Stimulated activated CD8-positive, alpha-beta memory T cell treated with anti-CD3 and anti-CD28 coated beads, Interleukin-7, amount 100 ng/mL, for 1 hour (primary cell): ENCODE measurements at places on chromosomes 4 and X.
A peak's percentile ranks its signal among the peaks of the same experiment; 100 is the strongest.

DNA sequence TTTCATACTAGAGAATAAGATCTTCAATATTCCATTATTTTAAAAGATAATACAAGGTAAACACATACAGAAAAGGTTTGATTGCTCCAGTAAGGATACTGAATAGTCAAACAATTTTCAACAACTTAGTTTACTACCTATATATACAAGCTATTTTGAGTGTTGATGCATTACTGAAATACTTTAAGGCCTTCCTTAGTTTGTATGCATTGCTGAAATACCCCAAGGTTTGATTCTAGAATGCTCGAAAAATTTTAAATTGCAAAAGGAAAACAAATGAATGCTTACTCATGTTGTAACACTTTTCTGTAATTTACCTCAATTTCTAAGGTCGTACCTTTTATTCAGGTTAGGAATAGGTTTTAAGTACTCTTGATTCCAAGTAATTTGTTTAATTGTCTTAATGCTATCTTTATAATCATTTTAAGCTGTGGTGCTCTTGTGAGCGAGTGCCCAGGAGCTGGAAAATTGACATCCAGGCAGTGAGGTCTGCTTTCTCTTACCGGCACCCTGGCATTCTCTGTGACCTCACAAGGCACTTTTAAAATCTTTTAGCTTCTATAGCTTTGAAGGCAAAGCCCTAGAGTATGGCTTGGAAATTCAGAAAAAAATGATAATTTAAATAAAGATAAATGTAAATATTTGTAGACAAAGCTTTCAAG is 114.0 kb downstream of the BMPR1B start:
- no peak for DNase-seq

- no peak for DNase-seq
Measured at GRCh38 chr4:128600996-128601871, 208.3 kb upstream of the JADE1 start.

DNA sequence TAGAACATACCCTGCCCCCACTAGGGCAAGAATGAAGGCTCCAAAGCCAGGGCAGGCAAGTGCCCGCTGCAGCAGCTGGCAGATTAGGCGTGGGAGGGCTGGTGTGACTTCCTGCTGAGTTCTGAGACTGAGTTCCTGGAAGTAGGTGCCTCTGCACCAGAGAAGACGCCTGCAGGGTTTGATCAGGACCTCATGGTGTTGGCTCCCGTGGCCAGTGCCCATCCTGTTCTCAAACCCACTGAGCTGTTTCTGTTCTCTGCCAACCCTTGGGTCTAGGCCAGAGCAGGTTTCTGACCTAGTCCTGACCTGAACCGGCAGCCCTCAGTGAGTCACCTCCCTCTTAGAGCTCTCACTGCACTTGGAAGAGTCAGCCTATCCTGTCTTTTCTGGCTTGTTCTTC is 220.7 kb downstream of the HS6ST2 start:
- DNase-seq: peak; percentile 13

GRCh38 chr4:82748810-82749470 is 49.7 kb downstream of the SCD5 start:
- no peak for DNase-seq

DNA sequence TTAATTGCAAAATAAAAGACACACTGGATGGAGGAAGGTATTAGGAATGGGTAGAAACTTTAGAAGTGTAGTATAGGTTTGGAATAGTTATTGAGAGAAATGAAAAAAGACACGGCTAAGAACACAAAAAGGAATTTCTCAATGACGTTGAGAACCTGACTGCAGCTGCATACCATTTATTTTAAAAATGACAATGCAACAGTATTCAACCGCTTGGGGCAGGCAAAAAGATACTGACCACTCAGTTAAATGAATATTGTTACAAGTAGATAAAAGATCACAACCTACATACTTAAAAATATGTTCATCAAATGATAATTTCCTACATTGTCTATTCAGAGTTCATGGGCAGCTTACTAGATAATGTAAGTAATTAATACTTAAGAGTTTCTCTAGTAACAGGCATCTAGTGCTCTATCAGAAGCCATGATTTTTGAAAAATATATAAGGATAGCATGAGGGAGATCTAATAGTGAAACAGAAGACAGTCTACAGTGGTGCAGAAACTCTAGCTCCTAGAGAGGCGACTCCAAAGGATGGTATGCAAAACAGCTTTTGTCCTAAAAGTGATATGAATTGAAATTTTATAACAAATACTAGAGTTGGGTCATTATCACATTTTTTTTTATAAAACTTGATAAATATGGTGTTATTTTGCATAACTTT is 216.2 kb upstream of the VEGFC start:
- no peak for DNase-seq

DNA sequence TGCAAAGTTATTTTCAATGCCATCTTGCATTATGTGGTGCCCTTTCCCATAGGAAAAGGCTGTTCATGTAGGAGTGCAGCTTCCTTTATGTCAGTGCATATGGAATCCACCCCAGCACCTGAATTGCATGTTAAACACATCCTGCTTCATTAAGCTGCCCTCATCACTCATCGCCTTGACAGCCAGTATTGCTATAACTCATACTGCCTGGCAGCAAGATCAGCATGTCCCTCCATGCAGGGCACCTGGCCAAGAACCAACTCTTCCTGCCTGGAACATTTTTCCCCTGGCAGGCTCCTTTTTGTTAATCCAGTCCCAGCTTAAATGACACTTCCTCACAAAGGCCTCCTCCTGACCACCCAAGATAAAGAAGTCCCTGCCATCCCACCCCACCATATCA is 23.5 kb upstream of the CA5B start:
- no peak for DNase-seq
